CD4-positive, alpha-beta T cell treated with Interleukin-4 for 4 hours (primary cell): ENCODE measurements at places on chromosomes 13 and 19.
A peak's percentile ranks its signal among the peaks of the same experiment; 100 is the strongest.

GRCh38 chr13:30618186-30618929 lies 638 bp downstream of the USPL1 start:
- DNase-seq = peak; percentile 10

DNA sequence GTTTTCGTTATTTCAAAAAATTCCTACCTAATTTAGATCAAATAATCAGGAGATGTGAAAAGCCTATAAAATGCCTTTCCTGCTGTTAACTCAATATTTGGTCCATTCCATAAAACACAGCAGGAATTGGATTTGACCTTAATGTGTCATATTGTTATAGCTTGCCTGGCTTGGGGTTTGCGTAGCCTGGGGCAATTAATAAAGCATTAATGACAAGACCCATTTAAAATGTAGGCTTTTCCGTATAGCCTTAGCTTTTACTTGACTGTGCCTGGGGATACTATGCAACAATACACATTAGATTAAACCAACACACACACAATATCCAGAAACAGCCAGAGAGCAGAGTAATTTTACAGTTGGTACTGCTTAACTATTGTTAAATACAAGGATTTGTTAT lies 117.2 kb upstream of the MAB21L1 start:
- DNase-seq = no peak

DNA sequence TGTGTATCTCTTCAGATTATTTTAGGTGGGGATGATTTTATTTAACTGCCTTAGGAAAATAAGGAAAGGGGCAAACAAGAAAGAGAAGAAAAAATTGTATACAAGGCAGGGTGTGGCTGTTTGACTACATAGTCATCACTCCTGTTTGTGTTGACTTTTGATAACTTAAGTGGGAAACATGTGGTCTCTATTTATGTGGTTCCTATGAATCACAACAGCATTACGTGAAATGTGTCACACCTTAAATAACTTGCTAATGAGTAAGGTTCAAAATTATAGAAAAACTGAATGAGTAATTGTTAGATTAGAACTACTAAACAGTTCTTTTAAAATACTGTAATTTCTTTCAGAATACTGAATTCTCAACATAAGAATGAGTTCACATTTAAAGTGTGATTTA lies 69.3 kb downstream of the LMO7 start:
- peak; percentile 13 for DNase-seq

- no peak for DNase-seq
Measured at GRCh38 chr13:91356919-91357612, 9.6 kb downstream of the MIR17HG start.

DNA sequence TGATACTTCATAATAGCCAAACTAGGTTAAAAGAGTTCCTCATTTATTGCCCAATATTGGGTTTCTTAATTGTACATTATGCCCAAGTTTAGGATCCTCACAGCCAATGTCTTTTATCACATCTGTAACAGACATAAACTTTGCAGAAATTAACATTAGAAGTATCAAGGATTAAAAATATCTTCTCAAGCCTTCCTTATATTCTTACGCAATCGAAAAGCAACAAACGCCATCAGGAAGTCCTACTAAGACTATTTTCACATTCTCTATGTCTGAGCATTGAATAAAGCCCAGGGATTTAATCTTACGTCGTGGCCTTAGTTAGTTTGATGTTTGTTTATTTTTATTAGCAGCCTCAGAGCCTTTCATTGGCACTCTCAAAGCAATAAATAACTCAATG lies 1660.4 kb upstream of the MIR17HG start:
- DNase-seq = no peak
